ENCODE measurements at places on chromosomes 7 and 10.
A peak's percentile ranks its signal among the peaks of the same experiment; 100 is the strongest.

DNA sequence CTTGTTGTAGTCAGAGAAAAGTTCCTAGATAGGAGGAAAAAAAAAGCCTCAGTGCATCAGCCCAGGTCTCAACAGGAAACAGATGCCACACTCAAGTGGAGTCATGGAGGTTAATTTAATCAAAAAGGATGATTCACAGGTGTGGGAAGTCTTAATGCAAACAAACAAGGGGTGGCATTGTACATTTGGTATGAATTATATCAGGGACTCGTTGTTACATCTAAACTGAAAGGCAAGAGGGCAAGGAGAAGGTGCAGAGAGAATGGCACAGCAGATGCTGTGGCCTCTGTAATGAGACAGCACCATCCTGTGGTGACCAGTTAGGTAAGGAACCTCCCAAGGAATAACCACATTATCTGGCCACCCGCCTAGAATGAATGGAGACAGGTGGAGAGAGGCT is 133.7 kb downstream of the PTPRZ1 start:
- peak; percentile 20 for DNase-seq

DNA sequence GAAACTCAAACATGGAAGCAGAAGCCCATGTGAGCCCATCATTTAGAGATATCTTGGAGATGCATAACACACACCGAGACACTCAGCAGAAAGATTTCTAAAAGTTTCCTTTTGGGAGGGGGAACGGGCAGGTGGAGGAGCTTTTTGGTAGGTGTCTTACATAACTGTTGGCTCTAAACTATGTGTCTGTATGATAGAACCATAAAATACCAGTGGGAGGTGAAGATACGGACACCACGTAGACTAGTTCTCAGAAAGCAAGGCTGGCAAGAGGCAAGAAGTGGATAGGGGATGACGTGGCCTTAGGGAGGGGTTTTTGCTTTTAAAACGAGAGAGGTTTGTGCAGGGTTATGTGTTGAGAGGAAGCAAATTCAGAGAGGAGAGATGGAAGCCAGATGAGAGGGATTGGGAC is 36.5 kb downstream of the IL15RA start:
- no peak for DNase-seq

GRCh38 chr7:117612637-117613036 is 132.8 kb downstream of the CFTR start:
- DNase-seq, result no peak

DNA sequence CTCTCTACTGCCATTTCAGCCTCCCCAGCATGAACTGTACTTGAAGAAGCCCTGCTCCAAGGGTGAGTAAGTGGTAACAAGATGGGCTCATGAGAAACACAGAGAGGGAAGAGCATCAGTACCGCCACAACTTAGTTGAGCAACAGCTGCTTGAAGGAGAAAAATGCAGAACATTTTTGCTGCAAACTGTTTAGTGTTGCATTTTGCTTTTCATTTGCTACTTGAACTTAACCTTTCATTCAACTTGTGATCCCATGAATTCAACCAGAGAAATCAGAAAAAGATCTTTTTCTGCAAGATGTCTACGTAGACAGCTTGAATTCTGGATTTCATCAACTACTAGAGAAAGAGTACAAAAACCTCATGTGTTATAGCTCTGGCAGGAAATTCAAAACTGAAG is 40.7 kb downstream of the ANK3 start:
- no peak for DNase-seq

DNA sequence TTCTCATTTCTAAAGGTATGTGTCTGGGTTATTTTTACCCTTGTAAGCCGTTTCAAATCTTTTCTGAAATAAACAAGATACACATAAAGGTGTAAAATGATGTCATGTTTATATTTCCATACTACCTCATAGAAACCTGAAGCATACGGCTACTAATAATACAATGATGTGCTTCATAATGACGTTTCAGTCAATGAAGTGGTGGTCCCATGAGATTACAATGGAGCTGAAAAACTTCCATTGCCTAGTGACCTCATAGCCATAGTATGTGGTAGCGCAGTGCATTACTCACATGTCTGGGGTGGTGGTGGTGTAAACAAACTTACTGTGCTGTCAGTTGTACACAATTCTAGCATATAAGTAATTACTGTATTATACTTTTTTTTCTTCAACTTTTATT is 24.9 kb downstream of the EPDR1 start:
- DNase-seq, result no peak

DNA sequence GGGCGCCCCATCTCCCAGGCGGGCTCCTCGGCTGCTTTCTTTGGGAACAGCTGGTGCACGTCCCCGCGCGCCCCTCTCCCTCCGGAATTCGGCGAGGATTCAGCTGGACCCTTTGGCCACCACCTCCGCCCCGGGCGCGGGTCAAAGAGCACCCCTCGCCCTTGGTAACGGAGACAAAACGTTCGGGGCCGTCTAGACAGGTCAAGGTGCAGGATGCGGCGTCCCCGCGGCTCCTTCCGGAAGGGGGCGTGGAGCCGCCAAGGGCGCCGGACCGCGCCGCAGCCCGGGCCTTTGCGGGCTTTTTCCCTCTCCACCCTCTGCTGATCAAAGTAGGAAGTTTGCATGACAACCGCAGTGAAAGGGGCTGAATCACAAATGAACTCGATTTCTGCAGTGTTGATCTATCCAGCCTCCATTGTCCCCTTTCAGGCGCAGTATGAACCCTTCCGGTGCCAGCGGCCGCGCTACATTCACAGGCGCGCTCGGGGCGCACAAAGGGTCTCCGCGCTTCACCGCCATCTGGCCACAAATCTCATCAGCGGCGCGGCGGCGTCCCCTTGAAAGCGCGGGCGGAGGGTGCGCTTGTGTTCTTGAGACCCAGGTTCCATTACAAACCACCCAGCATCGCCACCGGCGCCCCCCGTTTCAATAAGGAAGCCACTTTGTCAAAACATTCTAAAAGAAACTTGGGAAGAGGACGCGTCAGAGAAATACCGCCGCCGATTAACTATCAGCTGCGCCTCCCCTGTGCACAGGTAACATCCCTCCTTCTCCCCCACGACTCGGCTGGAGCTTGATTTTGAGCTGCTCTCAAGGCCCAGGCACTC is 36.4 kb downstream of the CNPY1 start:
- DNase-seq, result no peak

- peak; percentile 54 for DNase-seq
These were observed 58.4 kb upstream of the MACROH2A2 start for GRCh38 chr10:69994262-69994661.

GRCh38 chr7:142039231-142039630 is 43.6 kb downstream of the MGAM start:
- DNase-seq, result no peak

DNA sequence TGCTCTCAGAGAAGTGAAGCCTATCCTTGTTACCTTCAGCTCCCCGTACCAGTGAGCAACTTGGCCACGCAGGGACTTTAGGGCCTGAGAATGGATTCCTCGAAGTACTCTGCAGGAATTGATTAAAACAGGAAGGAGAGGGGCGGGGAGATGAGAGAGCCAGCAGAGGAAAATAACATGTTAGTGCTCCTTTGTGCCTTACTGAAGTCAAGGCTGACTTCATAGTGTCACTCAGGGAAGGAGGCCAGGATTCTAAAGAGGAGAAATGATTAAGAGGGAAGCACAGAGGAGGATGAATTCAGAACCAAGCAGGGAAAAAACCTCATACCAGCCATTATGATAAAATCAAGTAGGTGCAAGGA is 195.6 kb upstream of the RHOBTB1 start:
- DNase-seq, result no peak

DNA sequence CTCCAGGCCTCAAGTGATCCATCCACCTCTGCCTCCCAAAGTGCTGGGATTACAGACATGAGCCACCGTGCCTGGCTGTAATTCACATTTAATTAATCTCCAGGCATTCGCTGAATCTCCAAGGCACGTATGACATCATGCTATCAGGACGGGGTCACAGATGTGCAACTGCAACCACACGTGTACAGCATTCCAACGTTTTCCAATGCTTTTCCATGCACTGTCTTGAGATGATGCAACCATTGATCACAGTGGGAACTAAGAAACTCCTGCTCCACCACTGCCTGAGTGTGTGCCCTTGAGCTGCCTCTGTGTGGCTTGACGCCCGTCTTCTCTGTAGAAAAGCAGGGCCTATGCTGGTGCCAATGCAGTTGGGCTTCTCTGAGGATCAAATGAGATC is 119.8 kb upstream of the LYZL2 start:
- no peak for DNase-seq

GRCh38 chr7:70647801-70648498 is 484.0 kb upstream of the GALNT17 start:
- no peak for DNase-seq

DNA sequence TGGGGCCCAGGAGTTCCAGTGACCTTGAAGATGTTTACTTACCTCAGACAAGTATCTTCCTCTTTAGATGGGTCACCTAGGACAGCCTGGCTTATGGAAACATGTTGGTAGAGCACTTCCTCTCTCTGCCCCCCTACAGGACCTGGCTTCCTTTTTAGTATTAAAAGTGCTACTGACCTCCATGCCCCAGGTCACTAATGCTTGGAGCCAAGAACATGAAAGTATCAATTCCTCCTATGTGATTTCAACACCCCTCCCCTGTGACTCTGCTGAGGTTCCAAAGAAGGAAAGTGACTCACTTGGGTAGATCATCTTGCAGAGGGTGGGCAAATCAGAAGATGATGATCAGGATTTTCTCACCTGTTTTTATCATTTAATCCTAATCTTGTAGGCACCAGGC is 125.3 kb upstream of the CCDC6 start:
- peak; percentile 27 for DNase-seq

Measured in MCF 10A (cell line).